ENCODE measurements at places on chromosomes 3 and 15.

DNA sequence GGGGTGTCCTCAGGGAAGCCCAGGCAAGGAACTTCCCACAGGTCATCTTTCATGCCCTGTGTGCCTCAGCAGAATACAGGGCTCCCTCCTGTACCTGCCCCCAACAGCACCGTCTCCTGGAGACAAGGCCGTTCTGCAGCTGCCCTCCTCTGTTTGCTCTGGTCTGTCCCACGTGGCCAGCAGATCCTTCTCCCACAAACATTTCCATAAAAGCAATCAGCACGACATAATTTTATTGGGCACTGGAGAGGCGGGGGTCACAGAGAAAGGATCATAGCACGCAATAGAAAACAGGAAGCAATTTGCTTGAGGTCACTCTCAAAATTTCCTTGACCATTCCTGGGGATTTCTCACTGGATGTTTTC, 29.4 kb downstream of the STARD5 start:
- no peak for DNase-seq

DNA sequence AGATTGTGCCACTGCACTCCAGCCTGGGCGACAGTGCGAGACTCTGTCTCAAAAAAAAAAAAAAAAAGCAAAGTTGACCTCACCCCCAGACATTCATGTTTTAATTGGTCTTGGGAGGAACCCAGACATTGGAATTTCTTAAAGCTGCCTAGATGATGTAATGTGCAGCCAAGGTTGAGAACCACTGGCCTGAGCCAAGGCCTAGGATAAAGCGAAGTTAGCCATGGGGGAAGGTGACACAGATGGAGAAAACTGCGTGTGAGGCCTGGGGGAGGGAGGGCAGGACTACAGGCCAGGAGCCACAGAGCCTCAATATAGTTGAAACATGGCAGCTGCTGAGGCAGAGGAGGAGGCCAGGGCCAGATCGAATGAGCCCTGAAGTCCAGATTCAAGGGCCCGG, 21.0 kb downstream of the GLB1 start:
- DNase-seq = no peak

- no peak for DNase-seq
Observed at GRCh38 chr3:172388412-172389078, 59.7 kb downstream of the GHSR start.

- DNase-seq = no peak
Observed at GRCh38 chr15:58525991-58526421, 94.2 kb downstream of the LIPC start.

Measured in SIG-M5 (cell line).